ENCODE measurements at places on chromosomes 3 and 15. TPM values are rescaled to one million over a fixed set of nuclear protein-coding genes. Genes with fewer than 3 reads are reported as not detected.

GRCh38 chr15:87099916-87100315 is 1020.2 kb downstream of the AGBL1 start:
- no peak for DNase-seq

GRCh38 chr15:34739346-34739745 is 15.5 kb downstream of the GJD2 start:
- no peak for DNase-seq

- no peak for DNase-seq
These were observed 12.2 kb upstream of the SLC7A14 start for GRCh38 chr3:170598091-170598502.

GRCh38 chr3:41222501-41222900 is 23.2 kb downstream of the CTNNB1 start:
- no peak for DNase-seq

CYP1A1 gene
- total RNA-seq = 2.4 TPM

DNA sequence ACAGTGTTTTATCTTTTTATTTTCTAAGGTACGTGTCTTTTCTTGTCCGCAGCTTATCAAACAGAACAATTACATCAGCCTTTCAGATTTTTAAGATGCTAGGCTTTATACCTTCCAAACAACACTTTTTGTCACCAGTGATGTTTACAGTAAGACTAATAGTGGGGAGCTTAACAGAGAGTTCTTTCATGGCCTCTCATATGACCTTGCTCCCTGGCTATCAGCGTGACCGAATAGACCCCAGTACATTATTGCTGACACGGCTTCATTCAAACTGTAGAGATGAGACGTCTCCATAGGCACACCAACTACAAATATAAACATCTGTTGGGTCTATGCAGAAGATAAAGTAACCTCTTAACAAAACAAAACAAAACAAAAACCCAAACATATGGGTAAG is 477.6 kb upstream of the KCNMB2 start:
- DNase-seq = no peak

DNA sequence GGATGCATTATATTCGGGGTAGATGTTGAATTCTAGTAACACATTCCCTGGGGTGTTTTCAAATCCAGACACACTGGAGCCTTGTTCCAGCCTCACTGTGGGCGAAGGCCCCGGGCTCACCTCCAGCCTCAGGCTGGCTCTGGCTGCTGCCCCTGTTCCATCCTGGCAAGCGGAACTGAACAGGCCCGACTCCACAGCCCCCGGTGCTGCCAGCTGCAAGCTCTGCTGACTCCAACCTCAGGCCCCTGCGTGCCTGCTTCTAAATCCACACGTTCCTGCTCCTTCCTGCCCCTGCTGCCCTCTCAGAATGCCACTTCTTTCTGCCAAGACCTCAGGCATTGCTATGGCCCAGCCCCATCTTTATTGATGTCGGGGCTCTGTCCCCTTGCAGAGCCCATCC is 90.6 kb downstream of the LIPC start:
- no peak for DNase-seq

PEAK1 gene
- 26.3 TPM for total RNA-seq

DNA sequence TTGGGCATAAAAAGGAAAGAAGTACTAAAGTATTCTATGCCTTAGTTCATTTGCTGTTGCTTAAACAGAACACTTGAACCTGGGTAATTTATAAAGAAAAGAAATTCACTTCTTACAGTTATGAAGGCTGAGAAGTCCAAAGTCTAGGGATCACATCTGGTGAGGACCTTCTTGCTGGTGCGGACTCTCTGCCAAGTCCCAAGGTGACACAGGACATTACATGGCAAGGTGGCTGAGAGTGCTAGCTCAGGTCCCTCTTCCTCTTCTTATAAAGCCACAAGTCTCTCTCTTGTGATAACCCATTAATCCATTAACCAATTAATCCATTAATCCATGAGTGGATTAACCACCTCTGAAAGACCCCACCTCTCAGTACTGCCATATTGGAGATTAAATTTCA is 3.1 kb upstream of the ZBTB38 start:
- DNase-seq = no peak

- no peak for DNase-seq
These were observed 248.1 kb upstream of the STAC start for GRCh38 chr3:36132214-36132613.

GRCh38 chr15:61084472-61084871 is 144.6 kb downstream of the RORA start:
- DNase-seq = no peak

COL6A6 gene
- not detected for total RNA-seq

- peak; percentile 52 for DNase-seq
These were observed at the start of gene DOCK3 for GRCh38 chr3:50674349-50675178. DOCK3 (plus strand) TSS chr3:50674927; CDS start chr3:50675264, 337 bp downstream.

GRCh38 chr3:32872487-32873382 is 54.9 kb downstream of the TRIM71 start:
- DNase-seq = no peak

- no peak for DNase-seq
These were observed 1.1 kb downstream of the BLM start for GRCh38 chr15:90718232-90718631.

GRCh38 chr3:147341727-147342126 is 64.6 kb downstream of the ZIC4 start:
- no peak for DNase-seq

DNA sequence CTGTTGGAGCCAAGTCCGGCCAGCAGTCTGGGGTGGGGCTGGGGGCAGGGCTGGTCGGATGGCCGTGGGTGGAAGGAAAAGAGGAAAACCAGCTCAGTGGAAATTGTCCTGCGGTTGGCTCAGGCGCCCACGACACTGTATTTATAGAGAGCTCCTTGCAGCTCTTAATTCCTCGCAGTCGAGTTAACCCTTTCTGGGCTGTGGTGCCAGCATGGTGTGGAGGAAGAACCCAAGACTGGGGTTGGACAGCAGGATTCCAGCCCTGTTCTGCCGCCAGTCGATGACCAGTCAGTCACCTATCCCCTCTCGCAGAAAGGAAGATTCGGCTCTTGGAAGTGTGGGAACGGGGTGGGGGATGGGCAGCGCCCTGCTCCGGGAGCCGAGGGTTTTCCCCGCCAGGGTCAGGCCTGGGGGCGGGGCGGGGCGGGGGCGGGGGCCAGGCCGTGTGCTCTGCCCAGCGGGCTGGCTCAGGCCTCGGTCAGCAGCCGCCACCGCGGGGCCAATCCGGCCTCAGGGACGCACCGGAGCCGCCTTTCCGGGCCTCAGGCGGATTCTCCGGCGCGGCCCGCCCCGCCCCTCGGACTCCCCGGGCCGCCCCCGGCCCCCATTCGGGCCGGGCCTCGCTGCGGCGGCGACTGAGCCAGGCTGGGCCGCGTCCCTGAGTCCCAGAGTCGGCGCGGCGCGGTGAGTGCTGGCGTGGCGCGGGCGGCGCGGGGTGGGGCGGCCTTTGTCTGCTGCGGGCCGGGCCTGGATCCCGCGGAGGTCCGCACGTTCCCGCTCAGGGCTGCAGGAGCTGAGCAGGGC is at the start of gene CD276:
Gene CD276, plus strand, starts transcription at position 607 of the 804 bp plus-strand sequence. CDS start 15,257 bp downstream, outside the sequence.
- DNase-seq = no peak

PPP1R14D gene
- not detected for total RNA-seq

- no peak for DNase-seq
These were observed 197.5 kb upstream of the LYSMD4 start for GRCh38 chr15:99930696-99931095.

SEMA7A gene
- 72.5 TPM for total RNA-seq

- peak; percentile 60 for DNase-seq
These were observed 29.5 kb downstream of the FAM43A start for GRCh38 chr3:194715022-194715800.

Measured in CD8-positive, alpha-beta memory T cell (primary cell).